ENCODE measurements at places on chromosomes 7 and 10.

GRCh38 chr10:97861097-97861750 lies 11.6 kb downstream of the GOLGA7B start:
- no peak for DNase-seq

- peak; percentile 78 for DNase-seq
Observed at GRCh38 chr10:12961416-12962205, 39.9 kb downstream of the CCDC3 start.

DNA sequence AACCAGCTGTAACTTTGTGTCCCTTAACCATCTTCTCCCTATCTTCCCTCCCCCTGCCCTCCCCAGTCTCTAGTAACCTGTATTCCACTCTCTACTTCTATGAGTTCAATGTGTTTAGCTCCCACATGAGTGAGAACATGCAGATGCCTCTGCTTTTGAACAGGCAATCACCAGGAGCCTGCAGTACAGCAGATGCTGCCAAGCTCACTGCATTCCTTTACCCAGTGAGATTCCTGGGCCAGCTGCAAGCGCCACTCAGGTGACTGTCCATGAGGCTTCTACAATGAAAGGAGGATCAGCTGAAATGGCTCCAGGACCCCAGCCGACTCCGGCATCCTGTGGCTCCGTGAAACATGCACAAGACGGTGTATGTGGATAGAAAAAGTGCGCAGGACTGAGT lies 15.7 kb downstream of the GRID1 start:
- no peak for DNase-seq

DNA sequence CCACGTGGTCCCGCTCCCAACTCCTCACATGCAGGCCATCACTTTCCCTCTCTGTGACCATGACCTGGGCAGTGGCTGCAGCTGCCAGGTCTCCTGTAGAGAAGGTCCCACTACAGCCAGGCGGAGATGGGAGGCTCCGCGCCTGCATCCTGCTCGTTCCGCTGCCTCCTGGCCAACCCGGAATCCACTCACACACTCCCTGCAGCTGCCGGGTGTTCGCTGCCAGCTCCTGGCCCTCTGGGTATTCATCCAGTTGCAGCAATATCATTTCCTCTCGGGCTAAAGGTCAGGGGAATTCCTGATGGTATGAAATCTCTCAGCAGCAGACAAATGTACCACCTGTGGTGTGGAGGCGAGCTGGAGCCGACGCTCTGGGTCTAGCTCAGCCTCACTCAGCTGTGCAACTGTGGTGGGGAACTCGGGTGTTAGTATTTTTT lies 65.7 kb downstream of the TLL2 start:
- no peak for DNase-seq

- DNase-seq, result no peak
Observed at GRCh38 chr7:45021604-45022296, 21.7 kb downstream of the CCM2 start.

GRCh38 chr7:54879776-54880175 lies 120.8 kb upstream of the SEC61G start:
- no peak for DNase-seq

- DNase-seq, result no peak
Observed at GRCh38 chr7:103134836-103135554, 13.9 kb downstream of the NAPEPLD start.

DNA sequence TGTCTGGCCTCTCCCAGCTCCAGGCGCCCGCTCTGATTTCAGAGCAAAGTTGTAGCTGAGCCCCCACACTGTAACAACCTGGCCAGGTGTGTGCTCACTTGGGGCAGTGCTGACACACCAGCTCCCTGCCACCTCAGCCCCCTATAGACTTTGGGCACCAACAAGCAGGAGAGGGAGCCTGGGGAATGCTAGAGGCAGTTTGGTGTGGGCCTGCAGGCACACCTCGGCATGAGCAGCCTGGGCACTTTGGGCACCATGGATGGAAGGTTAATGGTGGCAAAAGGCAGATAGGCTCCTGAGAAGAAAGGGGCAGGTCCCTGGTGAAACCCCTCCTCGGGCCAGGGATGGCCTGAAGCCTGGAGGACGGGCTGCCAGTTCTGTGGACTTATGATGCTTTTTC lies 212.7 kb upstream of the GNAI1 start:
- DNase-seq, result no peak

DNA sequence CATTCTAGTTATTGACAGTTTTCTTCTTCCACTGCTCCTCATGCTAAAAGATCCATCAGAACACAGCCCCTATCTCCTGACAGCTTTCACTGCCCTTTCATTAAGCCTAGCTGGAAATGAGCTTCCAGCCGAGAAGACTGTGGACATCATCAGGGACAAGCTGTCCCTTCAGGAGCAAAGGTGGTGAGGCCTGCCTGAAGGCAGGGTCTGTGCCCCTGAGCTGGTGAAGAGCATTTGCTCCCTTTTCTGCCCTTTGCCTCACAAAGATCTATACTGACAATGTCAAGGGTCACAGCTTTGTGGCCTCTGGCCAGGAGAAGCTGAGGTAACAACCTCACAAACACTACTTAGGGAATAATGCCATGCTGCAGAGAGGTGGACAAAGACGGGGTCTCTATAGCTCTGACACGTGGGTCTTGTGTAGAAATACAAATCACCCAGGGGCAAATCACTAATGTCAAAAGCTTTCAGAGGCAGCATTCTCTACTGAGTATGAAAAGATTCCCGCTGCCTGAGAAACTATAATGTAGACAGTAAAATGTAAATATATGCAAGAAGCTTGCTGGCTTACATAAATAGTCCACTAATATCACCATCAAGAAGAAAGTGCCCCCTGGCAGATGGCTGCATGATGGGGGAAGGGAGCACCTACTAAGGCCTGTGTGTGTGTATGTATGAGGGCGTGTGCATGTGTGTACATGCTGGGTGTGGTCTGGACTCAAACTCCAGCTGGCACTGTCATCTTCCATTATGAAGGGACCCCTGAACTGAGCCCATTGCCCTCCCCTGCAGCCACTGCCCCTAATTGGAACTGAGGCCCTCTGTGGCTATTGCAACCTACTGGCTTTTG lies 55.8 kb downstream of the HBP1 start:
- no peak for DNase-seq

DNA sequence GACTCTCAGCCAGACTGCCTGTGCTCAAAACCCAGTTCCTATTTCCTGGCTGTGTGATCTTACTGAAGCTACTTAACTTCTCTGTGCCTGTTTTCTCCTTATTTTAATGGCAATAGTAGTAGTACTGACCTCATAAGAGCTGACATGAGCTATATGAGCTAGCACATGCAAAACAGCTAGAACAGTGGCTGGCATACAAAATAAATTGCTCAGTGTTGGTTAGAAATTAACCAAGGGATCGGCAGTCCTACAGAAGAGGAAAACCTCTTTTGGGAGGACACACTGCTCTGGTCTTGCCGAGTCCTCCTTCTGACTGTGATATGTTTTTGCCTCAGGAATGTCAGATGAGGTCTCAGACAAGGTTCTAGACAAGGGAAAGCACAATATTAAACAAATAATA lies 322.6 kb downstream of the GRM8 start:
- DNase-seq, result no peak

DNA sequence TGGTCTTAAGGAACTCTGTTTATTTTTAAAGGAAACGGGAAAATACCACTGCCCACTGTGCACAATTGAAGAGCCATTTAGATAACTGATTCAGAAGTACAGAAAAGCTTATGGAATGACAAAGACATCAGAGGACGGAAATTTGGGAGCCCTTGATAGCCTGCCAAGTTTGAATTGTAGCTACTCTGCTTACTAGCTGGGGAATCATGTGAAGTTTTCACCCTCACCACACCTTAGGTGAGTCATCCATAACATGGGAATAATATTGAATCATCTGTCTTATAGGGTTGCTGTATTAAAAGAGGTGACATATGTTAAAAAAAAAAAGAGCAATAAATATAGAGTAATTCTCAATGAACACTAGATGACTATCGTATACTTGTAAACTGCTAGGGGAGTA lies 1104.2 kb downstream of the GATA3 start:
- no peak for DNase-seq

- DNase-seq, result no peak
Observed at GRCh38 chr10:103616705-103617601, 123.4 kb downstream of the NEURL1 start.

GRCh38 chr7:29926741-29927140 lies 62.9 kb downstream of the SCRN1 start:
- DNase-seq, result no peak

DNA sequence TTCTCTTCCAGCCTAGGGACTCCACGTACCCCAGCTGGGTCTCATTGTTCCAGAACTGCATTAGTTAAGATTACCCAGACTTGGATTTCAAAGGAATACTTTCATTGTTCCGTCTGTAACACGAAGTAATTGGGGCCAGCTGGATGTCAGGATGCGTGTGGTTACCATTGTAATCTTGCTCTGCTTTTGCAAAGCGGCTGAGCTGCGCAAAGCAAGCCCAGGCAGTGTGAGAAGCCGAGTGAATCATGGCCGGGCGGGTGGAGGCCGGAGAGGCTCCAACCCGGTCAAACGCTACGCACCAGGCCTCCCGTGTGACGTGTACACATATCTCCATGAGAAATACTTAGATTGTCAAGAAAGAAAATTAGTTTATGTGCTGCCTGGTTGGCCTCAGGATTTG lies 21.0 kb downstream of the LRRC17 start:
- DNase-seq, result peak; percentile 47

GRCh38 chr7:110733221-110733620 lies 357.7 kb upstream of the LRRN3 start:
- no peak for DNase-seq

DNA sequence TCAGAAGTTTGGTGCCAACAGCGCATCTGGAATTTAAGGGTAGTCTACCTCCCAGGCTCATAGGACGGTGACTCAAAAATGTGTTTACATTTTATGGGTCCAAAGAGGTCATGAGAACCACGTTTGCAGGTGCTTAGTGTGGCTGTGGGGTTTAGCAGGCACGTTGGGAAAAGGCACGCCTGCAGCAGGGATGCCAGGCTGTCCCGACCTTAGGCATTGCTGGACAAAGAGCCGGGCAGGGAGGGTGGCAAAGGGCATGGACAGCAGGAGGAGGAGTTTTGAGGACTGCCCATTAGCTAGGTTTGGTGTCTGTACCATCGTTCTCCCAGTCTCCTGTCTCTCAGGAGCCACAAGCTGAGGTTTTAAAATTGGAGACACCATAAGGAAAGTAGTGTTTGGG lies 104.4 kb downstream of the TRRAP start:
- no peak for DNase-seq
